ENCODE measurements at places on chromosomes 7 and 10.

DNA sequence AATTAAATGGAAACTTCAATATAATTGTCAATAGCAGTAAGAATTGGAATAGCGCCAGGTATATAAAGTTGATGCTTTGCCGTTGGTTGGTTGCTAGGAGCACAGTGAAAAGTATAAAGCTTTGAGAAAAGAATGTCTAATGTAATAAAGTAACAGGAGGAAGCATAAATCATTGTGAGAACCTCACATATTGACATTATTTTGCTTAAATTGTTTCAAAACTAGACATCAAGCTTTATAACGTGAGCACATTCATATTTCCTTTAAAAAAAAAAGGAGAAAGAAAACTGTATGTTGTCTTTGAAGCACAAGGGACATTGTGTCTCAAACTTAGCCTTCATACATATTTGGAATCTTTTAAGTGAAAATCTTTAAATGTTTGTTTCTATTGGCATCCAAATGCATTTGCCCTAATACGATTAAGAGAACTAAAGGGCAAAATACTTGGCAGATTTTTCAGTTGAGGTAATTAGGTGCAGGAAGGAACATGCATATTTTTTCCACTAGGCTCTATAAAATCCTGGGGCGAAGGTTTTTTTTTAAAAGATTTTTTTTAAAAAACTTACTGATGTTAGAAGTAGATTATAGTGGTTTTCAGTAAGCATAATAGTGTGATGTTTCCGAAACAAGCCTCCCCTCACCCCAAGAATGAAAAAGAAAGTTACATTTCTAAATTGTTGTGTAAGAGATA, 92.4 kb downstream of the ARID5B start:
- DNase-seq = no peak

GRCh38 chr10:91460681-91461080, 50.5 kb downstream of the HECTD2 start:
- DNase-seq = no peak

- DNase-seq = no peak
Observed at GRCh38 chr7:7862393-7862792, 106.2 kb upstream of the GLCCI1 start.

DNA sequence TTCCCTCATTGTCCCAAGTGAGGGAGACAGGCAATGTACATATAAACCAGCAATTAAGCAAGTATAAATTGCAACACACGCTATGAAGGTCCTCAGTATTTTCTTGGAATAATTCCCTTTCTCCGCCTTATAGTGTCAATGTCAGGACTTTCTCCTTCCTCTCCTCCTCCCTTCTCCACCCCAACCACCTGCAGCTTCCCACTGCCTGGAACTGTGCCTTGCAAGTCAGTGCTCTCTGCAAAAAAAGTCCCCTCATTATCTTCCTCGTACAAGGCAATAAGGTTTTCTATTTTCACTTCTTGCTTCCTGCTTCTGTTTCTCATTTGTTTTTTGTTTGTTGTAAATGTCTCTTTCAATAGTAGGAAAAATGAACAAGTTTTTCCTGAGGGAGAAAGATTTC, 111.7 kb downstream of the GPR26 start:
- DNase-seq = no peak

GRCh38 chr7:128398841-128399135, 11.0 kb downstream of the IMPDH1 start:
- DNase-seq = no peak

DNA sequence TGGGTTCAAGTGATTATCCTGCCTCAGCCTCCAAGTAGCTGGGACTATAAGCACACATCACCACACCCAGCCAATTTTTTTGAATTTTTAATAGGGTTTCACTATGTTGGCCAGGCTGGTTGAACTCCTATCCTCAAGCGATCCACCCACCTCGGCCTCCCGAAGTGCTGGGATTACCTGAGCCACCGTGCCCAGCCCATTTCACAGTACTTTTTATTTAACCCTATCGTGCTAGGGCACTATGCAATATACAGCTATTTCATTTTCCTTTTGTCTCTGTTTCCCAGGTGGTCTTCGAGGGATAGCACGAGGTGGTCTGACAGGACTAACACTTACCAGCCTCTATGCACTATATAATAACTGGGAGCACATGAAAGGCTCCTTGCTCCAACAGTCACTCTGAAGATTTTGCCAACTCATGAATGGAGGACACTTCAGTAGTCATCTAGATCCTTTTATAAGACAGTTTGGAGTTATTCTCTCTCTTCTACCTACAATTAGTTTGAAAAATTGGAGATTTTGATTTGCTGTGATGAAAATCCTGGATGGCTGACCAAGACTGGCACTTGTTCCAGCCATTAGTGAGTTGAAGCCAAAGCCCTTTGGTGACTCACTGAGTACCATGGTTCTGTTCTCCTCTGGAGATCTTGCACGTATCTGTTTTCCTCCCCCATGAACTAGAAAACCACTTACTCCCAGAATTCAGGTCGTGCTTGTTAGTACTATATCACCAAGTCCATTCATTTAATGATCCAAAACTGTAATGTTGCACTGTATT, 27.3 kb downstream of the NCOA4 start:
- no peak for DNase-seq

GRCh38 chr7:89023206-89023605, 227.7 kb upstream of the TEX47 start:
- DNase-seq = no peak

Measured in activated CD8-positive, alpha-beta memory T cell treated with anti-CD3 and anti-CD28 coated beads for 48 hours (primary cell).